Right renal cortex interstitium (tissue), 3 donors: ENCODE measurements at places on chromosomes 11 and 22. TPM values are rescaled to one million over a fixed set of nuclear protein-coding genes. Genes with fewer than 3 reads are reported as not detected.

LIMK2 gene
- 48.5 TPM for polyA plus RNA-seq

ADSL gene
- 104 TPM for polyA plus RNA-seq

FADS2 gene
- polyA plus RNA-seq, result 105 TPM

PACSIN2 gene
- 71.0 TPM for polyA plus RNA-seq

POTEH gene
- polyA plus RNA-seq, result not detected

ARHGAP42 gene
- 32.3 TPM for polyA plus RNA-seq

CNTN5 gene
- polyA plus RNA-seq, result 26.6 TPM

MUC2 gene
- polyA plus RNA-seq, result 0.01 TPM

MMP12 gene
- polyA plus RNA-seq, result 3.7 TPM

OR8D1 gene
- not detected for polyA plus RNA-seq

OR10G4 gene
- polyA plus RNA-seq, result not detected

OR52E6 gene
- not detected for polyA plus RNA-seq

HEPHL1 gene
- polyA plus RNA-seq, result 0.49 TPM

RTN4RL2 gene
- 3.0 TPM for polyA plus RNA-seq

RAG2 gene
- polyA plus RNA-seq, result 0.62 TPM

C22orf42 gene
- polyA plus RNA-seq, result not detected

ASRGL1 gene
- polyA plus RNA-seq, result 56.1 TPM

OR8G5 gene
- polyA plus RNA-seq, result not detected

KCNE3 gene
- 29.3 TPM for polyA plus RNA-seq

SLC5A12 gene
- 70.1 TPM for polyA plus RNA-seq

RANGAP1 gene
- 45.4 TPM for polyA plus RNA-seq

TMPRSS4 gene
- 27.4 TPM for polyA plus RNA-seq

ZNF280A gene
- not detected for polyA plus RNA-seq

MB gene
- polyA plus RNA-seq, result 0.22 TPM

OR5T2 gene
- polyA plus RNA-seq, result not detected

TREH gene
- 0.64 TPM for polyA plus RNA-seq

RTCB gene
- 121 TPM for polyA plus RNA-seq

SMC1B gene
- 0.11 TPM for polyA plus RNA-seq

PHF21B gene
- 3.1 TPM for polyA plus RNA-seq

GAB4 gene
- polyA plus RNA-seq, result not detected

PKNOX2 gene
- 11.6 TPM for polyA plus RNA-seq

IL17RA gene
- 4.3 TPM for polyA plus RNA-seq

TBX10 gene
- not detected for polyA plus RNA-seq
